ENCODE measurements at places on chromosomes 4 and X. TPM values are rescaled to one million over a fixed set of nuclear protein-coding genes. Genes with fewer than 3 reads are reported as not detected.

DNA sequence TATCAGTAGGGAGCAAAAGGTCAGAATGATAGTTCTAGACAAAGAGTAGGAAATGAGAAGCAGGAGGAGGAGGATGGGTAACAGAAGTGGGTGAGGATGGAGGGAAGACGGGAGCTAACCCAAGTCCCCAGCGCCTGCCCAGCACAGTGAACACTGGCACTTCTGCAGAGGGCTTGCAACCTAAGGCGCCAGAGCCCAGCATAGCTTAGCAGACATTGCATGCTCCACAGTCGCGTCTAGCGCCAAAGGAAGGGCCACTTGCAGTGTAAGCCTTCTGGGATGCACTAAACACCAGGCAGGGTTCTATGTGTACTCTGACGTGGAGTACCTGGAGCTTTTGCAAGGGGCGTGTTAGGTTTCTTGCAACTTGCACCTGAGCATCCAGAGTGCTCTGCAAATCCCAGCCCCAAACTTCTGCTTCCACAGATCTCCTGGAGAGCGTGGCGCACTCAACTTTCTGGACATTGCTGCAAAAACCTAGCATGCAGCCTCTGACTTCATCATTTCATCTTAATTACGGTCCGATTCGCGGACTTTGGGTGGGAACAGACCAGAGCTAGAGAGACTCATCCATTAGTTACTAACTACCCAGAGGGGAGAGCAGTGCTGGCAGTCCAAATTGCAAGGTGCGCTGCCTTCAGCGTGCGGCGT, 46.5 kb upstream of the NKAP start:
- no peak overlapping the region for H3K4me3 ChIP-seq
- H3K27me3 ChIP-seq, result peaks cover 29% of the 10 kb centered on the region
- no peak overlapping the region for H3K27ac ChIP-seq
- no peaks in the 10 kb centered on the region for H3K36me3 ChIP-seq
- DNase-seq, result no peak

SASH3 gene
- 0.09 TPM for polyA plus RNA-seq

ZRSR2 gene
- polyA plus RNA-seq, result 9.5 TPM

MBNL3 gene
- polyA plus RNA-seq, result 6.9 TPM

STARD8 gene
- 0.09 TPM for polyA plus RNA-seq

- no peaks in the 10 kb centered on the region for H3K4me1 ChIP-seq
- no peak for DNase-seq
- H3K27me3 ChIP-seq, result no peaks in the 10 kb centered on the region
Measured at GRCh38 chr4:78612398-78613178, 61.0 kb downstream of the ANXA3 start.

- no peaks in the 10 kb centered on the region for H3K27me3 ChIP-seq
- peaks cover 1% of the 10 kb centered on the region for H3K4me1 ChIP-seq
- no peak overlapping the region for H3K4me3 ChIP-seq
Measured at GRCh38 chrX:139831675-139832456, 101.0 kb downstream of the ATP11C start.

- H3K4me3 ChIP-seq, result no peak overlapping the region
- peaks cover 12% of the 10 kb centered on the region for H3K36me3 ChIP-seq
- no peaks in the 10 kb centered on the region for H3K27me3 ChIP-seq
- peak overlapping the region; percentile 71 for H3K27ac ChIP-seq
Measured at GRCh38 chrX:68844581-68844980, 15.8 kb downstream of the EFNB1 start.

GRCh38 chrX:101550751-101551379, 518 bp downstream of the ARMCX1 start:
- no peaks in the 10 kb centered on the region for H3K4me1 ChIP-seq
- H3K27me3 ChIP-seq, result no peaks in the 10 kb centered on the region
- peak overlapping the region; percentile 84 for H3K4me3 ChIP-seq
- peak overlapping the region; percentile 60 for H3K27ac ChIP-seq

GATA1 gene
- not detected for polyA plus RNA-seq

SLITRK4 gene
- polyA plus RNA-seq, result 0.01 TPM

SYP gene
- polyA plus RNA-seq, result 0.07 TPM

- H3K27ac ChIP-seq, result no peak overlapping the region
- H3K4me3 ChIP-seq, result no peak overlapping the region
- H3K4me1 ChIP-seq, result no peaks in the 10 kb centered on the region
- no peaks in the 10 kb centered on the region for H3K36me3 ChIP-seq
- H3K27me3 ChIP-seq, result no peaks in the 10 kb centered on the region
Measured at GRCh38 chr4:115042496-115042895, 70.9 kb downstream of the NDST4 start.

BEND4 gene
- not detected for polyA plus RNA-seq

CXCL11 gene
- polyA plus RNA-seq, result 1.4 TPM

GRCh38 chrX:40012868-40013265, 84.9 kb downstream of the BCOR start:
- DNase-seq, result no peak
- no peaks in the 10 kb centered on the region for H3K36me3 ChIP-seq
- H3K4me3 ChIP-seq, result peak overlapping the region; percentile 51
- H3K27me3 ChIP-seq, result peaks cover 44% of the 10 kb centered on the region

ARAP2 gene
- polyA plus RNA-seq, result 9.3 TPM

HTR2C gene
- polyA plus RNA-seq, result not detected

- no peaks in the 10 kb centered on the region for H3K27me3 ChIP-seq
- no peak overlapping the region for H3K4me3 ChIP-seq
- no peaks in the 10 kb centered on the region for H3K36me3 ChIP-seq
- DNase-seq, result no peak
- H3K27ac ChIP-seq, result no peak overlapping the region
- no peaks in the 10 kb centered on the region for H3K4me1 ChIP-seq
Measured at GRCh38 chrX:118706681-118707080, 20.7 kb upstream of the IL13RA1 start.

TAF7L gene
- 0.06 TPM for polyA plus RNA-seq

- no peaks in the 10 kb centered on the region for H3K27me3 ChIP-seq
- H3K4me3 ChIP-seq, result no peak overlapping the region
- no peak for DNase-seq
- no peaks in the 10 kb centered on the region for H3K36me3 ChIP-seq
Measured at GRCh38 chr4:85681221-85681657, 206.3 kb downstream of the ARHGAP24 start.

PIM2 gene
- polyA plus RNA-seq, result 8.3 TPM

MAOA gene
- 69.7 TPM for polyA plus RNA-seq

- no peak for DNase-seq
Measured at GRCh38 chr4:110484029-110484428, 8.1 kb downstream of the ENPEP start.

DNA sequence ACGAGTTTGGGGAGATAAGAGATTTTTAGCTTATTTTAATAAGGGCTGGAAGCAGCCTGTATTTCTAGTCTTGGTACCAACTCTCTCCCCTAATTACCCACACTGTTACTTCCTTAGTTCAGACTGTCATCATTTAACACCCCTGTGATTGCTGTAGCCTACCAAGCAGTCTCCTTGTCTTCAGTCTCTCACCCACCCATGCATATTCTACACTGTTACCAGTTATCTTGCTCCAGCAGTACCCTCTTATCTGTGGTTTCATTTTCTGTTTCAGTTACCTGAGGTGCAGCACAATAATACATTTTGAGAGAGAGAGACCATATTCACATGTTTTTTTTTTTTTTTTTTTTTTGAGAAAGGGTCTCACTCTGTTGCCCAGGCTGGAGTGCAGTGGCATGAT, 80.2 kb downstream of the DIAPH2 start:
- H3K27me3 ChIP-seq, result no peaks in the 10 kb centered on the region
- no peak for DNase-seq
- H3K36me3 ChIP-seq, result no peaks in the 10 kb centered on the region
- H3K4me3 ChIP-seq, result no peak overlapping the region
- no peak overlapping the region for H3K27ac ChIP-seq

DNA sequence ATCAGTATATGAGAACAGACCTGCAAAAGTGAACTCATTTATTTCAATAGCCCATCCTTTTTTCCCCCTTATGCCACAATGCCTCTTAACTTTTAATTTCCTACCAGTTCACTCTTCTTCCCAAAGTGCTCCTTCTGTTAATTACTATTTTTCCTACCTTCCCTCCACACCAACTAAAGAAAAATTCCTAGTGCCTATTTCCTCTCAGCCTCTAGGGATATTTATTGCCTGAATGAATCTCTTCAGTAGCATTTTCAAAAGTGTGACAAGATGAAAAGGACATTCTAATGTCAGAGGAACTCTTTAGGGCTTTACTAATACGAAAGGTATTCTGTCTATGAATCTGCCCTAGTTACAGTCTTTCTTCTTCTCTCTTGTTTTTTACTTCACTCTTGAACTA, 181.1 kb upstream of the SPRY1 start:
- no peak for DNase-seq
- no peaks in the 10 kb centered on the region for H3K36me3 ChIP-seq
- no peaks in the 10 kb centered on the region for H3K4me1 ChIP-seq
- H3K4me3 ChIP-seq, result no peak overlapping the region
- H3K27me3 ChIP-seq, result no peaks in the 10 kb centered on the region
- no peak overlapping the region for H3K27ac ChIP-seq

BRS3 gene
- polyA plus RNA-seq, result not detected

GRCh38 chrX:23331701-23332100, 2.9 kb upstream of the PTCHD1 start:
- DNase-seq, result no peak
- H3K4me3 ChIP-seq, result no peak overlapping the region
- H3K36me3 ChIP-seq, result no peaks in the 10 kb centered on the region
- H3K27ac ChIP-seq, result no peak overlapping the region

PGRMC2 gene
- polyA plus RNA-seq, result 26.7 TPM

DNA sequence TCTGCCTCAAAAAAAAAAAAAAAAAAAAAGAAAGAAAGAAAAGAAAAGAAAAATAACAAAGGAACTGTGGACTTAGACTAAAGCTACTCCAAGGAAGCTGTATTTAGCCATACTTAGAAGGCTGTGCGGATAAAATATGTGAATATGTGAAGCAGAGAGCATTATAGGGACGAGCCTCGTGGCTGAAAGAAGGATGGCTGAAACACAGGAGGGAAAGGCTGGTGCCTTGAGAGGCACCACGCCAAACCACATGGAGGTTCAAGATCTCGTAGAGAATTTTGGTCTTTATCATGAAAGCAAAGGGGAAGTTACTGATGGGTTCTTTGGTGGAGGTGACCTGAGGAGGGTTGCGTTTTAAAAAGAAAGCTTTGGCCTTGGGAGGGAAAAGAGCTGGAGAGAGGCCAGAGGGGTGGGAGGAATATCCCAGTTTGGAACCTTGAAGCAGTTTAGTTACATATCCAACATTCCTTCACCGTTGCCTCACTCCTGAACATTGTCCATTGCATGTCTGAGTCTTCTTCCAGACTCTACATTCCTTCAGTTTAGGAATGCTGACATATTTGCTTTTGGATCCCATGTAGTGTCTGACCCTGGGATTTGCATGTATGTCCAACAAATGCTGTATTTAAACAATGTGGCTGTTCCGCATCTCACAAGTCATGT, 82.5 kb downstream of the CPE start:
- H3K4me1 ChIP-seq, result no peaks in the 10 kb centered on the region
- no peaks in the 10 kb centered on the region for H3K27me3 ChIP-seq
- H3K27ac ChIP-seq, result no peak overlapping the region
- no peak overlapping the region for H3K4me3 ChIP-seq
- no peak for DNase-seq

GRCh38 chrX:74922922-74923543, 2.2 kb downstream of the NEXMIF start:
- DNase-seq, result no peak
- no peaks in the 10 kb centered on the region for H3K4me1 ChIP-seq
- no peaks in the 10 kb centered on the region for H3K36me3 ChIP-seq
- H3K27ac ChIP-seq, result no peak overlapping the region
- H3K4me3 ChIP-seq, result no peak overlapping the region
- H3K27me3 ChIP-seq, result peaks cover 25% of the 10 kb centered on the region

STAG2 gene
- polyA plus RNA-seq, result 26.5 TPM

SOD3 gene
- polyA plus RNA-seq, result not detected

GRCh38 chr4:39655211-39655610, 16.5 kb upstream of the SMIM14 start:
- DNase-seq, result no peak
- H3K4me1 ChIP-seq, result no peaks in the 10 kb centered on the region
- no peak overlapping the region for H3K27ac ChIP-seq
- H3K36me3 ChIP-seq, result no peaks in the 10 kb centered on the region
- no peak overlapping the region for H3K4me3 ChIP-seq

GRCh38 chr4:108693819-108694218, 43.4 kb downstream of the OSTC start:
- H3K27me3 ChIP-seq, result no peaks in the 10 kb centered on the region
- no peak overlapping the region for H3K4me3 ChIP-seq

GRCh38 chr4:54099748-54100574, at the start of gene GSX2:
Gene GSX2 (plus strand): TSS chr4:54100163. CDS start chr4:54100345, 182 bp downstream.
- peaks cover 30% of the 10 kb centered on the region for H3K4me1 ChIP-seq
- DNase-seq, result no peak
- H3K27ac ChIP-seq, result no peak within 1 kb of the TSS
- H3K27me3 ChIP-seq, result peaks cover 96% of the 10 kb centered on the region
- no peaks in the 10 kb centered on the region for H3K36me3 ChIP-seq

DNA sequence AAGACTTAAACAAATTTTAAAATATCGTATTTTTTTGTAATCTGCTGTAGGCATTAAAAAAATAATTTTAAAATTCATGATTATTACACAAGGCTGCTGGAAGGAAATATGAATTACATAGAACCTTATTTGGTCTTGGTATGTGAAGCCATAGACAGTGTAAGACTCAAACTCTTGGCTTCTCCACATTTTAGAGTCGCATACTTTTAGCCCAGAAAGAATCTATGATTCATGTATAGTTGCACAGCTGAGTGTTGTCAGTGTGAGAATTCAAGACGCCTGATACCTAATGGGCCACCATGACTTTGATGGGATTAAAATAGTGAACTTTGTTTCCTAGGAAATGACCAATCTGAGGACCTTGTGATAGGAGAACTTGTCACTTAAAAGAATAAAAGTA, 1.4 kb downstream of the INTU start:
- H3K4me3 ChIP-seq, result no peak overlapping the region
- H3K27me3 ChIP-seq, result no peaks in the 10 kb centered on the region
- no peak overlapping the region for H3K27ac ChIP-seq

BTC gene
- 0.62 TPM for polyA plus RNA-seq

DNA sequence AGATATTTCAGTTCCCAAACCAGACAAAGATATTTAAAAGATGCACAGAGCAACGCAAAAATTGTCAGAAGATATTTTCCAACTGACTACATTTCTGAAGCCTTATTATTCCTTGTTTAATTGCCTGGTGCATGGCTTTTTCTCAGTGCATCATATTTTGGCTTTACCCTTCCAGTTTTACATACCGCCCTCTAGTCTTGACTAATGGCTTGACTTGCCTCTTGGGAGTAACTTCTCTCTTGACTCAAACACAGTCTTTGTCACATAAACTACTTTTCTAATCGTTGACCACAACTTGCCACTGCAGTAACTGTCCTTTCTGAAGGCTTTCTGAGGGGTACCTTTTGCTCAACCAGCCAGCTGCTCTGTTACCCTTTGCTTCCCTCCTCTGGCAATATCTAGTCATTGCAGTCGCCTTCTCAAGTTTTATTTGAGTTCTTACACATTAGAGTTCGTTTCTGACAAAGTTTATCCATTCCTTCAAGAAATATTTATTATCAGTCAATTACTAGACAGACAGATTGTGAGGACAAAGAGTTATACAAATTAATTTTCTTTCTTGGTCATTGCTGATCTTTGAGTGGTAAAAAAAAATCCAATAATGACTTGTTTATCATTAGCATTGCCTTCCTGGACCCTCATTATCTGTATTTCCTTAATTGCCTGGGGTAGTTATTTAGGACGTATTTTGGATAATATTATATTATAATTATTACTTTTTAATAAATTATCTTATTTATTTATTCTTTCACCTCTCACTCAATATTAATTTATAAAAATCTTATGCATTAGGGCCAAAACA, 506.9 kb upstream of the PCDH10 start:
- no peaks in the 10 kb centered on the region for H3K27me3 ChIP-seq
- no peaks in the 10 kb centered on the region for H3K4me1 ChIP-seq
- H3K36me3 ChIP-seq, result no peaks in the 10 kb centered on the region
- no peak for DNase-seq
- H3K27ac ChIP-seq, result no peak overlapping the region
- H3K4me3 ChIP-seq, result no peak overlapping the region

RHOXF1 gene
- not detected for polyA plus RNA-seq
